ENCODE measurements at places on chromosomes 11 and 22. TPM values are rescaled to one million over a fixed set of nuclear protein-coding genes. Genes with fewer than 3 reads are reported as not detected.

The OR51A4 gene
- not detected for total RNA-seq

The CATSPERZ gene
- total RNA-seq = 5.3 TPM

The KCNQ1 gene
- 1.9 TPM for total RNA-seq

The HEPN1 gene
- total RNA-seq = 0.46 TPM

The NPTXR gene
- total RNA-seq = 119 TPM

The PHLDA2 gene
- total RNA-seq = 2.1 TPM

The WNT11 gene
- 2.2 TPM for total RNA-seq

The RFPL1 gene
- not detected for total RNA-seq

The RELA gene
- 41.5 TPM for total RNA-seq

The PPP2R5B gene
- total RNA-seq = 78.0 TPM

The RAB3IL1 gene
- 12.9 TPM for total RNA-seq

The MADD gene
- total RNA-seq = 256 TPM

The KIAA0930 gene
- total RNA-seq = 377 TPM

The GALNT18 gene
- 22.9 TPM for total RNA-seq

The NRXN2 gene
- 263 TPM for total RNA-seq

The CRYBB1 gene
- not detected for total RNA-seq

The RAG1 gene
- 0.79 TPM for total RNA-seq

The PANX2 gene
- total RNA-seq = 33.8 TPM

The TMEM191C gene
- total RNA-seq = 9.6 TPM

The ABCG4 gene
- 14.2 TPM for total RNA-seq

The SPTBN2 gene
- 122 TPM for total RNA-seq

The KRTAP5-1 gene
- not detected for total RNA-seq

The GTSE1 gene
- total RNA-seq = 0.51 TPM

The C11orf68 gene
- total RNA-seq = 81.6 TPM

The DEFB108B gene
- total RNA-seq = not detected

The NDUFV1 gene
- total RNA-seq = 262 TPM

The SCN3B gene
- 142 TPM for total RNA-seq

The OR5AL1 gene
- total RNA-seq = not detected

The SESN3 gene
- total RNA-seq = 162 TPM

The LRRC32 gene
- total RNA-seq = 9.1 TPM

The ACRV1 gene
- 2.2 TPM for total RNA-seq

The IL17REL gene
- not detected for total RNA-seq

The GVQW3 gene
- total RNA-seq = 17.0 TPM

The OVOL1 gene
- 0.18 TPM for total RNA-seq

The KRTAP5-10 gene
- 0.44 TPM for total RNA-seq

The LINC01488 gene
- not detected for total RNA-seq
